Left ventricle myocardium inferior (tissue), 1 donor: ENCODE measurements at places on chromosomes 3 and 15.
A peak's percentile ranks its signal among the peaks of the same experiment; 100 is the strongest.

DNA sequence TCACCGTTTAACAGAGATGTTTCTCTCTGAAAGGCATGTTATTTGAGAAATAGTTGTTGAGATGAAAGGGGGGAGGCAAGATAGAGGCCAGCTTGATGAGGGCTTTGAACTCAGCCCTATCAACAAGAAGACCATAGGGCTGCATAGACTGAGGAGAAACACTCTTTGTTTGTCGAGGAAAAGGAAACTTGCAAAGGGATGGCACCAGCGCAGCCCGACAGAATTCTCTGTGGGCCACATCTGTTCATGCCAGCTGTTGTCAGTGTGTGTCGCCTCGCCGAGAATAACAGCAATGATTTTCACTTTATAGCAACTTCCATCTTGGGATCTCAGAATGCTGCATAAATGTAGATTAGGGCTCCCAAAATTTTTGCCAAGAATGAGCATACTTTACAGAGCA, 478.3 kb upstream of the TPRG1 start:
- no peak overlapping the region for H3K4me3 ChIP-seq
- H3K4me1 ChIP-seq, result peaks cover 34% of the 10 kb centered on the region
- H3K36me3 ChIP-seq, result no peaks in the 10 kb centered on the region
- no peak overlapping the region for H3K27ac ChIP-seq
- no peaks in the 10 kb centered on the region for H3K27me3 ChIP-seq

- no peak for DNase-seq
- peak overlapping the region; percentile 73 for H3K27ac ChIP-seq
- H3K4me1 ChIP-seq, result peaks cover 71% of the 10 kb centered on the region
- H3K4me3 ChIP-seq, result peak overlapping the region; percentile 84
These were observed 2.5 kb downstream of the RCCD1 start for GRCh38 chr15:90957031-90957790.

GRCh38 chr3:138921316-138922292, 25.3 kb downstream of the FOXL2 start:
- H3K4me1 ChIP-seq, result peaks cover under 1% of the 10 kb centered on the region
- H3K36me3 ChIP-seq, result no peaks in the 10 kb centered on the region
- H3K27ac ChIP-seq, result no peak overlapping the region
- DNase-seq, result no peak
- H3K4me3 ChIP-seq, result no peak overlapping the region
- H3K27me3 ChIP-seq, result peaks cover 3% of the 10 kb centered on the region

GRCh38 chr3:155230382-155230781, 63.1 kb downstream of the STRIT1 start:
- H3K27me3 ChIP-seq, result peaks cover 4% of the 10 kb centered on the region
- H3K4me3 ChIP-seq, result no peak overlapping the region
- H3K4me1 ChIP-seq, result peaks cover 19% of the 10 kb centered on the region
- no peaks in the 10 kb centered on the region for H3K36me3 ChIP-seq
- no peak overlapping the region for H3K27ac ChIP-seq

GRCh38 chr3:27431116-27431515, 53.1 kb downstream of the SLC4A7 start:
- no peaks in the 10 kb centered on the region for H3K4me1 ChIP-seq
- DNase-seq, result no peak
- no peak overlapping the region for H3K27ac ChIP-seq
- H3K36me3 ChIP-seq, result peaks cover 48% of the 10 kb centered on the region
- H3K27me3 ChIP-seq, result no peaks in the 10 kb centered on the region
- H3K4me3 ChIP-seq, result no peak overlapping the region

DNA sequence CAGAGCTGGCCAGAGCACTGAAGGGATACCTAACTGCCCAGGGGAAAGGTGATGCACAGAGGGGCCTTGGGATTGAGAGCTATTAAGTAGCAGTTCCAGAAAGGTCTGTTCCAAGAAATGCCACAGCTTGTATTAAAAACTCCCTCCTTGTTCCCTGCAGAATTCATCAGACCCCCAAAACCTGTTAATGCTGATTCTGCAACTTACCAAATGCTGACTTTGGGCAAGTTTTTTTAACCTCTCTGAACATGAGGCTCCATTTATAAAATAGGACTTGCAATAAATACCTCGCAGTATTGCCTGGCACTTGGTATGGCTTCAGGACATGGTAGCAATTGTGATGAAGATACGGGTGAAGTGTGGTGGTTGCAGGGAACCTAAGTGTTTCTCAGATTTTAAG, 30.1 kb upstream of the SYNPR start:
- DNase-seq, result no peak
- H3K4me3 ChIP-seq, result no peak overlapping the region
- H3K27ac ChIP-seq, result no peak overlapping the region
- H3K36me3 ChIP-seq, result no peaks in the 10 kb centered on the region
- peaks cover 5% of the 10 kb centered on the region for H3K27me3 ChIP-seq
- no peaks in the 10 kb centered on the region for H3K4me1 ChIP-seq

- peak; percentile 65 for DNase-seq
- H3K27me3 ChIP-seq, result no peaks in the 10 kb centered on the region
- peaks cover 8% of the 10 kb centered on the region for H3K36me3 ChIP-seq
- H3K4me1 ChIP-seq, result peaks cover 47% of the 10 kb centered on the region
- peak overlapping the region; percentile 85 for H3K27ac ChIP-seq
These were observed 29.7 kb downstream of the MRPS11 start for GRCh38 chr15:88497109-88497765.

DNA sequence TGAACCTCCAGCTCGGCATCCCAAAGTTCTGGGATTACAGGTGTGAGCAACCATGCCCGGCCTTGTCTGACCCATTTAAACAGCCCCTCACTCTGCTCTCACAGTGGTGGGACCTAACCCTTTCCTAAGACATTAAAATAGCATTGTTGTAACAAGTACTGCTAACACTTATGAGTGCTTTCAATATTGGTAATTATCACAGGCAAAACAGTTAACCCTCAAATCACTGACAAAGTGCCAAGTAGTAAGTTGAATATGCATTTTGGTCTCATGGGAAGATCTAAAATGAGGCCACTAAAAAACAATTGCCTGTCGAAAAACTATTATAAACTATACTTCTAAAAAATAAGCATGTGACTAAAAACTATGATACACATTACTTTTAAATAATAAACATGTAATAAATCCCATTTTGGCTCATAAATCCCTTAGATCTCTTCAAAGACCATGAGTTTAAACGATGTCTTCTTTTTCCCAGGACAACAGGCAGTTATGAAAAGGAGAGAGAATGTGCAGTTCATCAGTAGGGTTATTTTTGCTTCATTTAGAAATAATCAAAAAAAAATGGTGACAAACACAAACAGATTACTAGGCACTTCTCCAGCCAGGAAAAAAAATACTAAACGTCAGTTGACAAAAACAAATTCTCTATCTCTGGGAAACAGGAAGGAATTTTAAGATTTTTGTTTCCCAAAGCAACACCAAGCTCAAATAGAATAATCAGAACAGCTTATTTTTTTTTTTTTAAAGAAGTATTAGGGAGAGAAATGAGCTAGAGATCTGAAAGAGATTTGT, 95.4 kb downstream of the RFTN1 start:
- DNase-seq, result no peak
- H3K27me3 ChIP-seq, result no peaks in the 10 kb centered on the region
- H3K36me3 ChIP-seq, result no peaks in the 10 kb centered on the region
- peak overlapping the region; percentile 62 for H3K27ac ChIP-seq
- H3K4me1 ChIP-seq, result peaks cover 64% of the 10 kb centered on the region

DNA sequence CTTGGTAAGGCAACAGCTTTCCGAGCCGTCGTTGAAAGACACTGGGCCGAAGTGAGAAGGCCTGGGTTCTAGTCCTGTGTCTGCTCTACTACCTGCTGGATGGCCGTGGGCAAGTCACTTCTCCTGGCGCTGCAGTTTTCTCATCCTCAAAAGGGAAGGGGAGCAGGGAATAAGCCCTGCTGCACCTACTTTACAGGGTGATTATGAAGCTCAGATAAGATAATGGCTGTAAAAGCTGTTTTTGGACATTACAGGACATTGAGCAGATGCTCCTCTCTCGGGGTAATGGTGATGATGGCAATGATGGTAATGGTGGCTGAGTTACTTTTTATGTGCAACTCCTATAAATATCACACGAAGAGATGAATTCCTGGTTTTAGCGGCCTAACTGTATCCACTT, 152.6 kb downstream of the FAM43A start:
- no peaks in the 10 kb centered on the region for H3K27me3 ChIP-seq
- no peak for DNase-seq
- peaks cover 14% of the 10 kb centered on the region for H3K4me1 ChIP-seq
- H3K27ac ChIP-seq, result no peak overlapping the region
